AG04449 (cell line): ENCODE measurements at places on chromosomes 3 and 15.

DNA sequence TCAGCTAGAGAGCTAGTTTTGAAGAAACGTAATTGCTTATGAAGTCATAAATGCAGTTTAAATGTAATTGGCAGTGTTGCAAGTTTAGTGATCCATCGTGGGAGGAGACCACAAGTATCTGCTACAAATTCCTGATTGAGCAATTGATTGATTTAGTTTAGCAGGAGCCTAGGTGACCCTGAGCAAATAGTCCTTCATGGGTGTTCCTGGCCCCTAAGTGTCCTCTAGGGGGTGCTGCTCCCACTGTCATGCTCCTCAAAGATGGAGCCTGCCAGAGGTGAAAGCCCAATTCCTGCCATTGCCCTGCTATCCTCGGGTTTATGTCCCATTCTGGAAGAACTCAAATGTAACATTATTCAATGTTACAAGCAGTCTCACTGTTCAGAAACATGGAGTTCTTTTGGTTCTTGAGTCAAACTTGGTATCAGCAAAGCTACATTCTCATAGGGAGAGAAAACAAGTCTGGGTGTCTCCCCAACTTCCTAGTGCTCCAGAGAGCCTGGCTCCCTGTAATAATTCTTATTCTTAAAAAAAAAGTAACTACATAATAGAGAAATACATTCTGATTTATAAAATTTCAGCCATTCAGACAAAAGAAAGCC, 29.8 kb upstream of the SENP5 start:
- DNase-seq = no peak

DNA sequence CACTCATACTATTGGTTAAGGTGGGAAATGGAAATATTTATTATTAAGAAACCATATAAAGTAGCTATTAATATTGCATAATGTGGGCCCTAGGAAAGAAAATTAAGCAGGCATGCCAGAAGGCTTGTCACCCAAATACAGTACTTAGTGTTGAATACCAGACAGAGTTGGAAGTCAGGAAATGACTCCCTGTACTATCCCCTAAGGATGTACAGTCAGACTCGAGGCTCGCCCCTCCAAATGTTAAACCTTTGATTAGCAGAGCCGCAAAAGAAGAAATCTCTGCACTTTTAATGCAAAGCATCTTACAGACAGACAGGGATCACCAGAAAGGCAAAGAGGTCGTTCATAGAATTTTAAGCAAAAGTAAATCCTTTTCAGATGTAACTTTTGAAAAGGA, 11.3 kb upstream of the RBSN start:
- DNase-seq = no peak

- no peak for DNase-seq
Observed at GRCh38 chr3:42541079-42541478, 38.6 kb downstream of the VIPR1 start.

DNA sequence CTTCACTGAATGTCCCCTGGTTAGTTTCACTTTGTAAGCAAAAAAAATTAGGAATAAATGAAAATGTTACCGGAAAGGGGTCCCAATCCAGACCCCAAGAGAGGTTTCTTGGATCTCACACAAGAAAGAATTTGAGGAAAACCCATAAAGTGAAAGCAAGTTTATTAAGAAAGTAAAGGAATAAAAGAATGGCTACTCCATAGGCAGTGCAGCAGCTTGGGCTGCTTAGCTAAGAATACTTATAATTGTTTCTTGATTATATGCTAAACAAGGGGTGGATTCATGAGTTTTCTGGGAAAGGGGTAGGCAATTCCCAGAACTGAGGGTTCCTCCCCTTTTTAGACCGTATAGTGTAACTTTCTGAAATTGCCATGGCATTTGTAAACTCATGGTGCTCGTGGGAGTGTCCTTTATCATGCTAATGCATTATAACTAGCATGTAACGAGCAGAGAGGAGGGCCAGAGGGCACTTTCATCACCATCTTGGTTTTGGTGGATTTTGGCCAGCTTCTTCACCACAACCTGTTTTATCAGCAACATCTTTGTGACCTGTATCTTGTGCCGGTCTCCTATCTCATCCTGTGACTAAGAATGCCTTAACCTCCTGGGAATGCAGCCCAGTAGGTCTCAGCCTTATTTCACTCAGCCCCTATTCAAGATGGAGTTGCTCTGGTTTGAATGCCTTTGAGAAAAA, 41.0 kb upstream of the CMSS1 start:
- DNase-seq = no peak

DNA sequence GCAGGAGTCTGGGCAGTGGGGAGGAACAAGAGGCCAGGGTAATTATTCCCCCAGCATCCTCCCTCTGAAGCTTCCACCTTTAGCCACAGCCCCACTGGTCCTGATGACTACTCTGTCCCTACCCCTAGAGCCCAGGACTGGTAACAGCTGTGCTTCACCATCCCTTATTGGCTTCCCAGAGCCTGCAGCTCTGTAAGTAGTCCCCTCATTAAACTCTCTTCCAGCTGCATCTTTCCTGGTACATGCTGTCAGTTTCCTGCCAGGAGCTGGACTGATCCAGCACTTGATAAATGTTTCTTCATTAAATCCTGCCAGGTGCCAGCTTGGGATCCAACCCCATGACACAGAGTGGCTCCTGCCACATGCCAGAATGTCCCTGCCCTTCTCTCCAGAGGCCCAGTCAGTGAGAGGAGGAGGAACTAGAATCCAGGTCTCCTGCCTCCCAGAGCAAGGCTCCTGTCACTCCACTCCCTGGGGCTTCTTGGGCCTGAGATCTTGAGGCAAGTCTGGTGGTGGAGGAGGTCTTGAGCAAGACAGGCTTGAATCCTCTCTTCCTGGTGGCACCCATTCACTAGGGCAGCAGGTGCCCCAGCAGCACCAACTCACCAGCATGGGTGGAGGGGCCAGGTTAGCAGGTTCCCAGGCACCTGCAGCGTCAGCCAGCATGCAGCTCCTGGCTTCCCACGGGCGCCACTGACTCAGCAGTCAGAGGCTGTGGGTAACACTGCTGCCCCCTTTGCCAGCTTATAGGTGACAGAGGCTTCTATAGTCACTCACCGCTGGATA, 27.6 kb downstream of the FBXW12 start:
- no peak for DNase-seq

- DNase-seq = peak; percentile 31
Observed at GRCh38 chr3:186425788-186426730, 64.0 kb upstream of the DGKG start.

DNA sequence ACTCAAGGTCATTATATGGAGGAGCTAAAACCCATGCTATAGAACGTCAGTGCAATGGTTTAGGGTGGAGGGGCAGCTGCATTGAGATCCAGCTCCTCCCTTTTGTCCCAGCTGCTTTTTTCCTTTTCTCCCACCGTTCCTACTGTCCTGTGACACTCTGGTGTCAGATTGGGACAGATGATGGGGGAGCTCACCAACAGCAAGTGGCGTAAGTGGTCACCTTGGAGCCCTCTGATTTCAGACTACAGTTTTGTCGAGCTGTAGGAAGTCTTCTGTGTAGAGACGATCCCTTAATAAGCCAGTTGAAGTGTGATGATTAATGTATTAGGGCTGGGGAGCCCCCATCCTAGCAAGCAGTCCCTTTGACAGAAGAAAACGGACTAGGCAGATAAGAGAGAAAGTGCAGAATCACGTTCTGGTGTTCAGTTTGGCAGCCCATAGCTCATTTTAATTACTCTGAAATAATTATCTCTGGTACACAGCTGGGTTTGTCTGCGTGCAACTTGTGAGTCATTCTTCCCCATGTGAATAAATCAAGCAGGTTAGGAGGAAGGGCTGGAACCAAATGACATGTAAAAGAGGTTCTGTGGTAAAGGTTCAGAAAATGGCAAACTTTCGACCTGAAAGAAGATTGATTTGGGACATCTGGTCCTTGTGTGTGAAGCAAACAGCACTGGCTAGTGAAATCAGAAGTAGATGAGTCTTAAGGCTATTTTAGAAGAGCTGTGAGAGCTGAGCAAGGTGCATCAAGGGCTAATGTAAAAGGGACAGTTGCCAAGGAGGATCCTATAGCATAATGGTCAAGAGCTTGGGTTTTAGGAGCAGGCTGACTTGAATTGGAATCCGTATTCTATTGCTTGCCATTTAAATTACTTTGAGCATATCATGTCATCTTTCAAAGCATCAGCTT, 241.4 kb downstream of the EDEM1 start:
- DNase-seq = no peak

DNA sequence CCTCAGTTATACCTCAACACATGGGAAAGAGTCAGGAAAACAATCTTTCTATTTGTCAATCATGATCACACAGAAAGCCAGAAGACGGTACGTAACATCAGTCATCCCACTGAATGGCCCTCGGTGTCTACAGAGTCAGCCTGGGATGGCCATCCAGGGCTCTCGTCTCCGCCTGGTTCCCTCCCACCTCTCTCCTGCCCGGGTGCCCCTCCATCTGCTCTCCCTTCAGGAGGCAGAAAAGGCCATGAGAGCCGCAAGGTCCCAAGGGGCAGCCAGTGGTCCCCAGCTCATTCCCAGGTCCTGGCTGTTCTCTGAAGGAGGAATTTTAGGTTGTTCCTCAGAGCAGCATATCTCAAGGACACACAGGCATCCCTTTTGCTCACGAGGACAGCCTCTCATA, 4.4 kb upstream of the LRRC15 start:
- no peak for DNase-seq

GRCh38 chr15:67863442-67863987, 23.7 kb upstream of the RNU6-1 start:
- no peak for DNase-seq

DNA sequence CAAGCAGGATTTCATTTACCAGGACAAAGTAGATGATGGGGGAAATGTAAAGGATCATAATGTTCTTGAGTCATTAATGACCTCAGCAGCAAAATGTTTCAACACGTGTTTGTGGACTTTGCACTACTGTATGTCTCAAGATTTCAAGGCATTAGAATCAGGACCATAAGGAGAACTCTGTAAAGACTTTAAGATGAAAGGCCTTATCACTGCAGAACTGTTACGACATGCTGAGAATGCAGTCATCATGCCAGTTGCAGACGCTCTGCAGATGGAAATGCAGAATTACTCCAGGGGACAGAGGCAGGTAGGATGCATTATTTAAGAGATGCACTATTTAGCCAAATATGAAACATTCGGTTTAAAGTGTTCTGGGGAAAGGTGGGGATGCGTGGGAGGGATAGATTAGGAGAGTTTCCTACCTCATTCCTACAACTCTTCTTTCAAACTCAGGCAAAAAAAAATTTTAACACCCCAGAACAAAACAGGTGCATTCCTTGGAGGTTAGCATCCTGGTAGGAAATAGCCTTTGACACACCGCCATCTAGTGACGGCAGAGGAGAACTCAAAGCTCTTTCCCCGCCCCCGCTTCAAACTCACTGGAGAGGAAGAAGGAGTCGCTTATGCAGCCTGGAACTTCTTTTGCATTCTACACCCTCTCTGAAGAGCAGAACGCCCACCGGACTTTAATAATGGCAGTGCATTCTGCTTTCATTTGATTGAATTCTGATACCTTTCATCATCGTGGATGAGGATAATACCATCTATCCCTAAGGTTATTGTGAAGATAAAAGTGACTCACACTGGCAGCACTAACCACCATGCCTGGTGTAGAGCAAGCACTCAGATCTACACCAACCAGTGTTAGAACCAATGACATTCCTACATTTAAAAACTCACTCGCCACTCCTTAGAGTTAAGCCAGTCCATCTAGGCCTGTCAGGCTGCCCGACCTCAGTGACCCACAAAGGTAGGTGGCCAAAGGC, 43.1 kb upstream of the TOPAZ1 start:
- DNase-seq = peak; percentile 12

GRCh38 chr15:65231306-65231705, 20.0 kb upstream of the CILP start:
- no peak for DNase-seq
